Activated CD4-positive, alpha-beta T cell treated with anti-CD3 and anti-CD28 coated beads, Interleukin-2, amount 50 U/mL, for 24 hours (primary cell): ENCODE measurements at places on chromosomes 3 and 15.

DNA sequence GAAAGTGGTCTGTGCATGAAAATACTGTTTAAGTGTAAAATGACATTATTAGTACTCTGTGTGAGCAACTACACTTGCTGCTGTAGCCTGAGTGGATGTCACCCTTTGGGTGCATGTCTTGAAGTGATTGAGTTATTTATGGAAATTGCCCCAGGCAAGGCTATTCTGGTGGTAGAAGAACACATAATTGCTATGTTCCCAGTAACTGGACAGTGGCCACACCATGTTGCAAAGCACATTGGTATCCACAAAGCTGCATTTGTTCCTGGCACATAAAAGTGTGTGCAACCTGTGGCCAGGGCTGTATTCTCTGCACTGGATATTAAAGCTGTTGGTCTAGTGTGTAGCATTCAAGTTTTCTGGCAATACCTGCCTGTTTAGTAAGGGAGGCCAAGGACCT, 23.8 kb downstream of the MTMR14 start:
- no peak for DNase-seq

- DNase-seq = no peak
Measured at GRCh38 chr3:171494457-171495109, 34.4 kb upstream of the TNIK start.

DNA sequence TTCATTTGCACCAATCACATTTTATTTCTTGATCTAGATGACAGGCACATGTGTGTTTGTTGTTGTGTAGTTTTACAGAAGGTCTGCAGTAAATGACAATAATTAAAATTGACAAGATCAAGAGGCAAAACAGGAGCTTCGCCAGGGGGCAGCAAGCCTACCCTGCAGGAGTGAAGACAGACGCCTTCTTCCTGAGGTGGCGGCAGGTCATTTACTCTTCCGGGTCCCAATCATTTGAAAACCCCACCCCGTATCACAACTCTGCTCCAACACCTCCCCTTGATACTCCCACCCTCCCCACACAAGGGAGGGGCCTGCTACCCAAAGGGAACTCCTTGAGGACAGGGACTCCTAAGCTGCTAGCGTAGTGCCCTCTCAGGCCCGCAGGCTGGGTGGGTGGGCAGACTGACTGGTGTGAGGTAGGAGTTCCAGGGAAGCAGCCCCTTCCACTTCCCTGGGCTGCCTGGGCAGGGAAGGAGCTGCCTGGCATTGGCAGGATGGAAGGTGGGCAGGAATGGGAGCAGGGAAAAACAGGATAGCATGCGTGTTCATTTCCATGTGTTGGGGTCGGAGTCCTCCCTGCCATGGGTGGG, 13.1 kb downstream of the CHDH start:
- DNase-seq = no peak

DNA sequence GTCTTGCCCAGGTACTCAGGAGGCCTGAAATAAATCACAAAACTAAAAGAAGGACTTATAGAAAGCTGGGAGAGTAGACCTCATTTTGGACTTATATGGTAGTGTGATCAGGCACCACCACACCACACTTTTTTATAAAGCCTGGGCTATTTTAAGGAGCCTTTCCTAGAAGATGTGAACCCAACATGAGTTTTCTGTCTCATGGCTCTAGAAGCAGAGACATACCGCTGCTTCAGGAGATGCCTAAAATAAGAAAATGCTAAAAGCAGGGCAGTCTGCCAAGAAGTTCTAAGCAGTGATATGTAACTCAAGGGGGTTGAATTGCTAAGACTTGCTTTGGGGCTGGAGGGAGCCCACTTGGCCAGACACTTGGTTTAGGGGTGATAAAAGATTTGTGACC, 49.6 kb downstream of the SUMF1 start:
- no peak for DNase-seq

DNA sequence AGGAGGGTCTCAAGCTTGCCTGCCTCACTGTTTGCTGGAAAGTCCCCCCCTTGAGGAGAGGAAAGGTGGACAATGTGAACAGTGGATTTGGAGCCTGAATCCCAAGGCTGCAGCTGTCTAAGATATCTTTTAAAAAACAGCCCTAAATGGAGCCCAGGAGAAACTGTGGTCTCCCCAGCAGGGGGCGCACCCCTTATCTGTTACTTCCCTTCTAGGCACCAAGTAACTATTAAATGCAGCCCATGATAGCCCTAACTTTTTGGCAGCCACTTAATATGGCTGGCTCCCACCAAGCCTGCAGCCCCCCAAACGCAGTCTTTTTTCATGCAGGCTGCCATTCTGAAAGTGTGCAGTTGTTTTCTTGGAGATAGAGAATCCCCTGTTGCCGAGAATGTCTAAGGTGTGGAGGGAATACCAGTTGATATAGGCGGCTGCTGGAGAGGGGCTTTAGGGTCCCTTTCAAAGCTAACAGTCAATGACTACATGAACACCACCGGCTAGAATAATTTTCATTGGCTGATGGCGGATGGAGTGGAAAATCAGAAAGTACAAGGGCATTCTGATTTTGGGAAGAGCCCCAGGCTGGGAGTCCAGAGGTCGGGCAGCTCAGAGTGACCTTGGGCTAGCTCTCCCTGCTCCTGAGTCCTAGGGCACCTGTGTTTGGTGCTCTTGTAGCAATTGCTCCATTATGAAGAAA, 1.3 kb downstream of the RHCG start:
- DNase-seq = no peak

- no peak for DNase-seq
Measured at GRCh38 chr15:49827311-49827710, 206.5 kb downstream of the DTWD1 start.

- DNase-seq = no peak
Measured at GRCh38 chr3:171005648-171006047, 20.9 kb downstream of the SLC2A2 start.

DNA sequence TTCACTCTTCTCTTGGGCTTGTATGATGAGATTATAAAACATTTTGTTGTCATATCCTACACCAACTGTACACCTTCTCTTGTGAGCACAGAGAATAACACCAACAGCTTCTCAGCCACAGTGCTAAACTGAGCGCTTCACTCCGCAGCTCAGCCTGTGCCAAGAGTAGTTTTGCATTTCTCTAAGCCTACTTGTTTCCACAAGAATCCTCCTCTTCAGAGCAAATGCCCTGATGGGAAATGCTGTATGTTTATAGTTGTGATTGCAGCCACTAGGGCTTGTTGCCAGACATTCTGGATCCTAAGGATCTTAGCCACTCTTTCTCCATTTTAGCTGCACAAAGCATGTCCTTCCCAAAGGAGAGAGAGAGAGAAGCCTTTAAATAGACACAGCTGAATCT, 138.8 kb upstream of the PLXND1 start:
- DNase-seq = no peak

GRCh38 chr15:69893863-69894262, 203.9 kb downstream of the TLE3 start:
- no peak for DNase-seq

DNA sequence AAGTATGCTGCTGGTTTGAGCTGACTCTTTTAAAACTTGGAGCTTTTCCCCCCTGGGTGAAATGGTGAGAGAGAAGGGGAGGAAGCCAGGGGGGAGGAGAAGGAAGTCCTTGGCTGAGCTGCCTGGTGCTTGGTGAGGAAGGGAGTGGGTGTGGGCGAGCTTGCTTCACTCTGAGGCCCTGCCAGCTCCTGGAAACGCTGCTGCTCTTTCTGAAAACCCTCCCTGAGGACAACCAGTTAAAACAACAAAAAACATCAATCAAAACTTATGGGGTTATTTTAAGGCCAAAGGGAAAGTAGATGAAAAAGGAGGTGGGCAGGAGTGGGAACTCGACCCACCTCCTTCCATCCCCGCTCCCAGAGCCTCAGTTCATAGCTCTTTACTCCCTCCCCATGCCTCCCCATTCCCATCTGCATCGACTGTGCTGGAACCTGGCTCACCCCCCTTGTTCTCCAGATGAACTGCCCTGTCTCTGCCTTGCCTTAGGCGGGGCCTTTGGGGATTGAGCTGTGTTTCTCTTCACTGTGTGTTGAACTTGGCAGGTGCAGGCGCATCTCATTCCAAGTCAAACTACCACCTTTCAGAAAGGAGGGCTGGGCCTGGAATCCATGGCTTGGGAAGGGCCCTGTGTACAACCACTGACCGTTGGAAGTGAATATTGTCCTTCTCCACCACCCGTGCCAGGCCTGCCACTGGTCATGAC, 166.1 kb downstream of the ZNF621 start:
- DNase-seq = no peak

GRCh38 chr3:113240841-113241240, 29.5 kb downstream of the BOC start:
- DNase-seq = no peak

DNA sequence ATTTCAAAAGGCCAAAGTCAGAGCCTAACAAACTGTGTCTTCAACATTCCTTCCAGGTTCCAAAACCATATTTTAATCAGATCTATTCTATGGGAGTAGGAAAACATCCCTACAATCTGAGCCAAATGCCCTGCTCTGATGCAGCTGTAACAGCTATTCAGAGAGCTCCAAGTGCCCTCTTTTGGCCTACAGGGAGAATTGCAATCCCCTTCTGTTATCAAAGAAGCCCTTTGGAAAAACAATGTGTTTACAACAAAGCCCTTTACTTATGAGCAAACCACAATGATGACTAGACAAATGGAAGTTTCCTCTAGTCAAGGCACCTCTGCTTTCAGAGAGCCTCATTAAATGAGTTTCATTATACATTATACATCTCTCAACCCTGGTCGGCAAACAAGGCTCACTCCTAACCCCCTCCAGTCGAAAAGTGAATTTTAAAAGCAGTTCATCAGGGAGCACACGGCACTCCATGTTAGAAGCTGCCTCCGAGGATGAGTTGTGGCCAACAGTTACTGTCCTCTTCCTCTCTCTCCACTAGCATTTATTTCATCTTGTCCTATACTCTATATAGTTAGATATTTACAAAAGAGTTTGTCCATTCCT, 42.6 kb upstream of the TMCO5A start:
- no peak for DNase-seq

GRCh38 chr3:44208568-44208967, 33.1 kb upstream of the TOPAZ1 start:
- no peak for DNase-seq

- no peak for DNase-seq
Measured at GRCh38 chr3:185820973-185821758, 3.7 kb downstream of the IGF2BP2 start.

DNA sequence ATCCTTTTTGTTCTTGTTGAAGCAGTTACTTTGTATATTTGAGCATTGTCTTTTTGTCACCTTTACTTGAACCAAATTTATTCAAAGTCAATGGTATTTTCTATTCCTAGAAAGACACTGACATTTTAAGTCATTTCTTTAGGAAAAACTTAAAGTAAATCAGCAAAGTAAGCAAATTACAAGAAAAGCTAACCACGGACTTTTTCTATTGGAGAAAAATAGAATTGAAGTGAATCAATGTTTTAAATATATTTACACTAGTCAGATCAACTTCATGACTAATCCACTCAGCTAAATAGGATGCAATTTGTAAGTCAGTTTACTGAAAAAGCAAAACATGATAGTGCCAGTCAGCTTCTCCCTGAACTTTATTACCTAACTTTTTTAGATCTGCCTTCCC, 733.8 kb upstream of the ALCAM start:
- no peak for DNase-seq

- DNase-seq = no peak
Measured at GRCh38 chr15:33374226-33374914, 63.6 kb downstream of the RYR3 start.

DNA sequence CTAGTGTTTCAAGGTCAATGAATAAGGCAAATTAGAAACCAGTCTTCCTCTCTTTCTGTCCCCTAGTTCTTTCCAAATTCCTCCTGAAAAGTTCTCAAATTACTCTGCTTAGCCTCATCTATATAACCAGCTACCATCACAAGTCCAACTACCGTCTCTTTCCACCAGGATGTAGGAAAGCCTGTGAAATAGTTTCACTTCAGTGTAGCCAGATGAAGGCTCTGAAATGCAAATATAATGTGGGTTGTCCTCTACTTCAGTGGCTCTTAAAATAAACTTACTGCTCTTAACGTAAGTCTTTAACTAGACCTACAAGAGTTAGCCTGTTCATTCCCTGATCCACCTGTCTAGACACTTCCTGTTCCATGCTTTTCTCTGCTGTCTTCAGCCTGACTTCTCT, 827.7 kb downstream of the ROBO1 start:
- DNase-seq = no peak

GRCh38 chr3:13069495-13069894, 3.7 kb downstream of the IQSEC1 start:
- peak; percentile 9 for DNase-seq

DNA sequence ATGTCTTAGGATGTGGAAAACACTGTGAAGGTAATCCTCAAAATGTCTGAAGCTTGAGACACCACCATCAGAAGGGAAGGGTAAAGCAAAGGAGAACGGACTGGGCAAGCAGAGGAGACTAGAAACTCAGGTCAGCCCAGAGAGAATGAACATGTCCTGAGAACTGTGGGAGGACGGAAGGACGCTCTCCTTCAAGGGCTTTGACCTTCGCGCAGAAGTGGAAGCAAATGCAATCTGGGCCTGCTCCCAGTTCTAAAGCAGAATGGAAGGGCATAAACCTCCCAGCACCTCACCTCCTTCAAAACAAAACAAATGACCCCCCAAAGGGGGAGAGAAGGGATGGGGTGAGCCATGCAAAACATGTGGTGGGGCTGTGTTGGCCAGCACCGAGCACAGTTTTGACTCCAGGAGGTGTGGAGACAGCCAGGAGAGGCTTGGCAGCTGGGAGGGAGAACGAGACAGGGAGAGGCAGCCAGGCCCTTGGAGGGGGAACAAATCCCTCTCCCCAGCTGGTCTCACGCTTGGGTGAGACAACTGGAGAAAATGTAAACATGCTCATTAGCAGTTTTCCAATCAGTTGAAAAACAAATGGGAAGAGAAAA, 222.4 kb upstream of the WNT5A start:
- DNase-seq = no peak

DNA sequence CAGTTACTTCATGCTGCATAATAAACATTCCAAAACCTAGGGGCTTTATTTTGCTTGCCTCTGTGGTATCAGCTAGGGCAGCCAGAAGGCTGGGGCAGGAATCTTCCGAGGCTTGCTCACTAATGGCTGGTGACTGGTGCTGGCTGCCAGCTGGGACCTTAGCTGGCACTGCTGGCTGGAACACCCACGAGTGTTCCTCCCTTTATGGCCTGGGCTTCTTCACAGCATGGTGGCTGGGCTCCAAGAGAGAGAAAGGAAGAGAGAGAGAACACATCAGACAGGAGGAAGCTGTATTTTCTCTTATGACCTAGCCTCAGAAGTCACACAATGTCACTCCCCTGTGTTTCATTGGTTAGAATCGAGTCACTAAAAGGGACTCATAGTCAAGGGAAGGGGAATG, 23.9 kb upstream of the CDCP1 start:
- no peak for DNase-seq

DNA sequence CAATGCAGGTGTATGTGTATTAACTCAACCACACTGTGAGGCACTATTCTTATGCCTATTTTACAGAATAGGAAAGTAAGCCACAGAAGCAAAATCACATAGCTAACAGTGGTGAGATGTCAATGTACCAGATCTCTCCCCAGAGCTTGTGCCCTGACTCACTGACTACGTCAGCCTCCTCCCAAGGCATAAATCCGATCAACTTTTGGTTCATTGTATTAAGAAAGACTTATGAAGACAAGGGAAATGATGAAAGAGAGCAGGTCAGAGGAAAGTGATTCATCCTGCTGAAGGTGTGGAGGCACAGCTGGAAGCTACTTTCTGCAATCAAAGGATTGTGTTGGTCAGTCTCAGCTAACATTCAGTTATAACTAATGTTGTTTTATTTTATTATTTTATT, 33.0 kb upstream of the SV2B start:
- DNase-seq = no peak

GRCh38 chr3:8303466-8303865, 198.2 kb upstream of the LMCD1 start:
- DNase-seq = no peak
